Stimulated activated CD4-positive, alpha-beta T cell treated with anti-CD3 and anti-CD28 coated beads, Interleukin-15, amount 100 ng/mL, for 1 hour (primary cell): ENCODE measurements at places on chromosomes 7 and 10.

GRCh38 chr7:154857240-154857639 is 145.7 kb downstream of the PAXIP1 start:
- DNase-seq: no peak

GRCh38 chr10:27529010-27529783 is 25.1 kb downstream of the RAB18 start:
- no peak for DNase-seq

GRCh38 chr10:69866688-69867461 is 65.2 kb downstream of the COL13A1 start:
- no peak for DNase-seq

DNA sequence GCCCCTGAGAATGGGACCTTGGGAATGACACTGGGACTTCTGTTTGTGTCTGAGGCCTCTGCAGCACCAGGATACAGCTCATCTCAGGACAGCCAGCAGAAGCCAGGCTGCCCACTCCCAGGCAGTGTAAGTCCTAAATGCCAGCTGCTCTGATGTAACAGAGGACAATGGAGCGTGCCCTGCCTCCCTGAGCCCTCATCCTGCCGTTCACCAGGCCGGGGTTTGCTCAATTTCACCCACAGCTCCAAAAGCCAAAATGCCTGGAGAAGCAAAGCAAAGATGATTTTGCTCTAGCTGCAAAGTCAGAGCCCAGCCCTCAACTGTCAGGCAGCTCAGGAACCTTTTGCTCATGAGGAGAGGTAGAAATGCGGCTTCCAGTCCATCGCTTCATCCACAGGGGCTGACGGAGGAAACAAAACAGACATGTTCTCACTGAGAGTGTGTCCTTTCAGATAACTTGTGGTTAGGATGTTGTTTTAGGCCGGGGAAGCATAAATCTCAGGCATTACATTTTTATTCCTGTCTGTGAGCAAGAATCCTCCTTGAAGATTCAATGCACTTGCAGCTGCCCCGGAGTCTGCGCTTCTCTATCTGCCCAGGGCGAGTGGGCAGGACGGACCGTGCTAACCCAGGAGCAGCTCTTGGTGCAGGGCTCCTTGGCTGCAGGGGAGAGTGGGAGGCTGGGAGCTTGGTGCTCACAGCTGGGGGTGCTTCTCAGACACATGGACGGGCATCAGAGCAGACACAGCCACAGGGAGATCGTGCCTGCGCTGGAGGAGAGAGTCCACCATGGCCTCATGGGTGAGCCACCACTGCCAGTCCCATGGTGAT is 83.2 kb upstream of the CHST15 start:
- DNase-seq: no peak

GRCh38 chr7:122746948-122747347 is 44.2 kb upstream of the RNF148 start:
- DNase-seq: no peak

- DNase-seq: no peak
Observed at GRCh38 chr10:106757521-106757920, 407.0 kb downstream of the SORCS1 start.

DNA sequence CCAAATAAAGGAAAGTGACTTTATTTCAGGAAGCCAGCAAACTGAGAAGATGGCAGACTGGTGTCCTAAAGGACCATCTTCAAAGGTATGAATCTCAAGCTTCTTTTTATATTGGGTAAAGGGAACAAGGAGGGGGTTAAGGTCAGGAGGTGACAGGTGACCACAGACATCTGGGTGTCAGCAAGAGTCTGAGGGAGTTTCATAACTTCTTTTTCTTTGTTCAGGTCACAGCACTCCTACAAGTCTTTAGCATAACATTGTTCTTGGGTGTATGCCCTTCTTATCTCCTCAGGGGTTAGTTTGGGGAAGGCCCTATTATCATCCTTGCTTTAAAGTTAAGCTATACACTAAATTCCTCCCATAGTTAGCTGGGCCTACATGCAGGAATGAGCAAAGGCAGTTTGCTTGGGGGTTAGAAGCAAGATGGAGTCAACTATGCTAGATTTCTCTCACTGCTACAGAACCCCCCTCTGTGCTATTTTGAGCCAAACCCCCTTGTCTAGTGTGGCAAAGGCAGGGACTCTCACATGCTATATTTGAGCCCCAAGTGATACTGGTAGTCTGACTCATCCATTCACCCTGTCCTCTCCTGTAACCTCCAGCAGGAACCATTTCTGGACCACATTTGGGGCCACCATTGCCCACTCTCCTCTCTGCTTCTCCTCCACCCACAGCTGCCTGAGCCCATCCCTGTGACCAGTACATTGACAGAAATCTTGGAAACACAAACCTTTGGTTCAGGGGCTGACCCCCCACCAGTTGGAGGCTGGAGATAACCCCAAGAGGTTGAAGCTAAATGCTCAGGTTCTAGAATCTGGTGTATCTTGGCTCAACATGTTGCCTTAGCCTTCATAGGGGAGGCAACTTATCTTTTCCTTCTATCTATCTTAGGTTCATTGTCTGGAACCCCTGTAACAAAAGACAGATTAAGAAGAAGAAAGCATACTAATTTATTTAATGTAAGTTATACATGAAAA is 55.5 kb upstream of the LRGUK start:
- no peak for DNase-seq

DNA sequence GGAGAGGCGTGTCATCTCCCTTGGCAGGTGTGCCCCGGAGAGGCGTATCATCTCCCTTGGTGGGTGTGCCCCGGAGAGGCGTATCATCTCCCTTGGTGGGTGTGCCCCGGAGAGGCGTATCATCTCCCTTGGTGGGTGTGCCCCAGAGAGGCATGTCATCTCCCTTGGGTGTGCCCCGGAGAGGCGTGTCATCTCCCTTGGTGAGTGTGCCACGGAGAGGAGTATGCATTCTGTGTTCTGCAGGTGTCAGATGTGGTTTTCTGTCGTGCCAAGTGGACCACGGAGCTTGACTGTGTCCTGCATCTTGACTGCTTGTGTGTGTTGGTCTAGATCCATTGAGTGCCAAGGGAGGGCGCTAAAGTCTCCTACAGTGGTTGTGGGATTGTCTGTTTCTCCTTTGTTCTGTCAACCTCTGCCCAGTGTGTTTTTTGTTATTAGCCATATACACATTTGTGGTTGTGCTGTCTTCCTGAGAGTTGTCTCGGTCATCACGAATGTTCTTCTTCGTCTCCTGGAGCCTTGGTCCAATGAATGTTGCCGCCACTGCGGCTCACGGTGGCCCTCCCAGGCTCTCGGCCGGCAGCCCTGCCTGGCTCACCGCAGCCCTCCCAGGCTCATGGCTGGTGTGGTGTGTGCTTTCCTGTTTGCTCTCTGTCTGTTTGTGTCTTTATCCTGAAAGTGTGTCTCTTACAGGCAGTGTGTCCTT is 96.8 kb downstream of the INPP5A start:
- DNase-seq: no peak

DNA sequence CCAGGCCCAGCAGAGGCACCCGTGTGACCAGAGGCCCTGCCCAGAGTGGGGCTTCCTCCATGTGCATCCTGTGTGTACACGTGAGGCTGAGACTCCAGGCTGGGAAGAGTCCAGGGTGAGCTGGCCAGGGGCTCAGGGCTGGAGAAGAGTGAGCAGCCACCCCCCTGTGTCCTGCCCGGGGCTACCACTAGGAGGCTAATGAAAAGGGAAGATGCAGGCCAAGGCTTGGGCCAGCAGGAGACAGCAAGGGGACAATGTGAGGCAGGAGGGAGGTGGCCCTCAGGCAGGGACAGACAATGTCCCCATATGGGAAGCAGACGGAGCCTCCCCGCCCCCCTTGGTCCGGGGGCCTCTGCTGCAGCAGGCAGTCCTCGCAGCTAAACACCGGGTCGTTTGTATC is 102.0 kb downstream of the HIF1AN start:
- DNase-seq: no peak

DNA sequence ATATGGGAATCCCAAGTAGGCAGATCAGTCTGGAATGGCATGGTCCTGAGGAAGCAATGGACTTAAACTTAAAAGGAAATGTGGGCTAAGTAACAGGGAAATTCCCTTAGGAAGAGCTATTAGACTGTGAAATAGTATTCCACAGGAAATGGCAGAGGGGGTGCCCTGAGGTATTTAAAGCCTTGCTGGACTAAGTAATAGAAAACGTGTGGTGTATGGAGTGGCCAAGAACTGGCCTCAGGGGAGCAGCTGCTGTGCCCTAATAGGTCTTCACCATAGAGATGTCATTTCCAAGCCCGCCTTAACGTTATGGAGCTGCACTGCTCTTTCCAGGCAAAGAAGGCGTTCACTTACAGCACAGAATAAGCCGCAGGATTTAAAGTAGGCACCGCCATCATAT is 365.2 kb upstream of the ZMIZ1 start:
- no peak for DNase-seq

DNA sequence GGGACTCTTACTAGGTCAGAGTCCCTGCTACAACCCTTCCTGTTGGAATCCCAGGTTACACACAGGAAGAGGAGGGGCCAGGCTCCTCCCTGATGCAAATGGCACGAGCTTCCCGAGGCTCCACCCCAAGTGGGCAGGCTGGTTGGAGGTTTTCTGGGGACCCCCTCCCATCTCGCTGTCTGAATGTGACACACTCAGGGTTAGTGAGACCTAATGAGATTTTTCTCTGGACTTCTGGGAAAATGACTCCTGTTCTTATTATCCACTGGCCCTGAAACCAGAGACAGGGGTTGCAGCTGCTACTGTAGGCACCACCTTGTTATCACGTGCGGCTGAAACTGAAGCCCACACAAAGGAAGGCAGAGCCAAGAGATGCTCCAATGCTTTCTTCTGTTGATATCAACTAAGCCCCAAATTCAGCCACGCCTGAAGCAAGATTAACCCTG is 103.3 kb downstream of the FAM107B start:
- DNase-seq: no peak

DNA sequence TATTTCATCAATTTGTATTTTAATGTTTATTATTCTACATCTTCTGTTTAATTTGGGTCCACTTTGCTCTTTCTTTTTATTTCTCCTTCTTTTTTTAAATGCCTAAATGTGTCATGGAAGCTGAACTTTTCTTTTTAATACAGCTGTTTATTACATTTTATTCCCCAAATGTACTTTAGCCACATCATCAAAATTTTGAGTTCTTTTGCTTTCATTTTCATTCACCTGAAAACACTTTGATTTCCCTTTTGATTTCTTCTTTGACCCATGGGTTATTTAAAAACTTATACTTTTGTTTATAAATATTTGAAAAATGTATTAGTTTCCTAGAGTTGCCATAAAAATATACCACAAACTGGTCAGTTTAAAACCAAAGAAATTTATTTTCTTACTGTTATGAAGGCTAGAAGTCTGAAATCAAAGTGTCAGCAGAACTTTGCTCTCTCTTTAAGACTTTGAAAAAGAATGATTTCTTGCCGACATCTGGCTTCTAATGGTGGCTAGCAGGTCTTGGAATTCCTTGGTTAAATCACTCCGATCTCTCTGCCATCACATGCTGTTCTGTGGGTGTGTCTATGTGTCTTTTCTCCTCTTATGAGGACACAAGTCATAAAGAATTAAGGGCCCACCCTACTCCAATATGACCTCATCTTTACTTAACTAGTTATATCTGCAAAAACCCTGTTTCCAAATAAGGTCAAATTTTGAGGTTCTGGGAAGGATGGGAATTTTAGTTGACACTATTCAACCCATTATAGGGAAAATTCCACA is 225.5 kb downstream of the ANKRD7 start:
- DNase-seq: no peak

DNA sequence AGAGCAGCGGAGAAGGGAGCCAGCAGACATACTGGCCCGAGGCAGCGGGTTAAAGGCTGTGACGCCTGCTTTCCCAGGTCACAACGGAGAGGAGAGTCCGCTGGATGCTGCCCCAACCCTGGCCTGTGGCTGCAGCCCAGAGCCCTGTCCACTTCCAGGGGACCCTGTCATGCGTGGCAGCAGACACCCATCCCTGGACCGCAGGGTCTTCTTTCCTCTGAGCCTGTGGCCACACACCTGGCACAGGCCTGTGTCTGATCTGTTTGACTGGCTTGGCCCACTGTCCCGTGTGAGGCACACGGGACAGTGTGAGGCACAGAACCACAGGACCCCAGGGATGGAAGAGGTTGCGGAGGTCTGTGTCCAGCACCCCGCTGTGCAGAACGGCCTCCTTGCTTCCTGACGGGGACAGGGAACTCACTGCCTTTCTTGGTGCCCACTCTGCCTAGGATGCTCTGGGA is 42.4 kb downstream of the INSIG1 start:
- DNase-seq: no peak
